RWPE1 (cell line): ENCODE measurements at places on chromosomes 11 and 22.

GRCh38 chr11:57315491-57315890 lies 9.3 kb downstream of the TNKS1BP1 start:
- DNase-seq = no peak

- DNase-seq = no peak
These were observed 114.4 kb downstream of the MPPED1 start for GRCh38 chr22:43526117-43526655.

GRCh38 chr11:28242596-28242995 lies 134.4 kb downstream of the METTL15 start:
- DNase-seq = no peak

DNA sequence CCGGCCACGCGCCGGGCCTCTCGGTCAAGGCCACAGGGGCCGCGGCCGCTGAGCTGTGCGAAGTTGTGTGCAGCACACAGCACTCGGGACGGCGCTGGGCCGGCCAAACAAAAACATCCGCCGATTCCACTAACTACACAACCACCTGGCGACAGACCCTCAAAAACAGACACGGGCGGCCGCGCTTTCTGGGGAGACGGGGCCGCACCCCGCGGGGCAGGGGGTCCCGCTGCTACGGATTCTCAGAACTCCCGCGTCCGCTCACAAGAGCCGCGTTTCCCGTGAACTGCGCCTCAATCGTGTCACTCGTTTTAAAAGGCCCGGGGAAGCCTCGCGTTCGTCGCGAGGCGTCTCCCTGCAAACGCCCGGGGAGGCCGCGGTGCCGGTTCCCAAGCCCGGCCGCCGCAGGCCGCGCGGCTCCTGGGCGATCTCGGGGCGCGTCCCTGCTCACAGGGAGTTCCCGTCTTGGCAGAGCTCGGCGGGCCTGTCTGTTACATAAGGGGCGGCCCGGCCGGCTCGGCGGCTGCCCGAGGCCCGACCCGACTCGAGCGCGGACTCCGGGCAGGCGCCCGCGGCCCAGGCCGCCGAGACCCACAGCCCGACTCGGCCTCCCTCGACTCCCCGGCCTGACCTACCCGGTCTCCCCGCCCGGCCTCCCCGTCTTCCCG lies 936 bp downstream of the BRD1 start:
- peak; percentile 14 for DNase-seq

GRCh38 chr22:34015642-34016041 lies 95.4 kb upstream of the LARGE1 start:
- no peak for DNase-seq

GRCh38 chr11:82858556-82859091 lies 41.6 kb downstream of the PRCP start:
- DNase-seq = peak; percentile 49

- DNase-seq = peak; percentile 49
These were observed 70.7 kb upstream of the E2F8 start for GRCh38 chr11:19311308-19312030.

- no peak for DNase-seq
These were observed 157.0 kb downstream of the MN1 start for GRCh38 chr22:27644566-27644965.

DNA sequence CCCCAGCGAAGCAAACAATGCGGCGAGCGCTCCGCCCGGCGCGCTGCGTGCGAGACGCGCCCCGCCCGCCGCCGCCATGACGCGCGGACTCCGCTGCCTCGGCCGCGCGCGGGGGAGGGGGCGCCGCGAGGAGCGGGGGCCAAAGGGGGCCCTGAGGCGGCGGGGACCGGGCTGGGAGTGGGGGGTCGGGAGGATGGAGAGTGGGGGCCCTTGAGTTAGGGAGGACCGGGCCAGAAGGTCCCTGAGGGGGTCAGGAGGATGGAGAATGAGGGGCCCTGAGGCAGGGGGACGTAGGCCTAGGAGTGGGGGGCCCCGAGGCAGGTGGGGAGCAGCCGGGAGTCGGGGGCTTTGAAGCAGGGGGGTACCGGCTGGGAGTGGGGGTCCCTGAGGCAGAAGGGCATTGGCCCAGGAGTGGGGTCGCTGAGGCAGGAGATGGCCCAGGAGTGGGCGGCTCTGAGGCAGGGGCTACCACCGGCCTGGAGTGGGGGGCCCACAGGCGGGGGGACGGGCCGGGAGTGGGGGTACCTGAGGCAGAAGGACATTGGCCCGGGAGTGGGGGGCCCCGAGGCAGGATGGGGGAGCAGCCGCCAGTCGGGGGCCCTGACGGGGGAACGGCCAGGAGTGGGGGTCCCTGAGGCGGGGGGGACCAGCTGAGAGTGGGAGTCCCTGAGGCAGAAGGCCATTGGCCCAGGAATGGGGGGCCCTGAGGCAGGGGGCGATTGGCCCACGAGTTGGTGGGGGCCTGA lies at the start of gene BRD1:
Gene BRD1, minus strand, starts transcription at position 21 of the 746 bp plus-strand sequence. CDS start 3,556 bp downstream, outside the sequence.
- DNase-seq = peak; percentile 24

DNA sequence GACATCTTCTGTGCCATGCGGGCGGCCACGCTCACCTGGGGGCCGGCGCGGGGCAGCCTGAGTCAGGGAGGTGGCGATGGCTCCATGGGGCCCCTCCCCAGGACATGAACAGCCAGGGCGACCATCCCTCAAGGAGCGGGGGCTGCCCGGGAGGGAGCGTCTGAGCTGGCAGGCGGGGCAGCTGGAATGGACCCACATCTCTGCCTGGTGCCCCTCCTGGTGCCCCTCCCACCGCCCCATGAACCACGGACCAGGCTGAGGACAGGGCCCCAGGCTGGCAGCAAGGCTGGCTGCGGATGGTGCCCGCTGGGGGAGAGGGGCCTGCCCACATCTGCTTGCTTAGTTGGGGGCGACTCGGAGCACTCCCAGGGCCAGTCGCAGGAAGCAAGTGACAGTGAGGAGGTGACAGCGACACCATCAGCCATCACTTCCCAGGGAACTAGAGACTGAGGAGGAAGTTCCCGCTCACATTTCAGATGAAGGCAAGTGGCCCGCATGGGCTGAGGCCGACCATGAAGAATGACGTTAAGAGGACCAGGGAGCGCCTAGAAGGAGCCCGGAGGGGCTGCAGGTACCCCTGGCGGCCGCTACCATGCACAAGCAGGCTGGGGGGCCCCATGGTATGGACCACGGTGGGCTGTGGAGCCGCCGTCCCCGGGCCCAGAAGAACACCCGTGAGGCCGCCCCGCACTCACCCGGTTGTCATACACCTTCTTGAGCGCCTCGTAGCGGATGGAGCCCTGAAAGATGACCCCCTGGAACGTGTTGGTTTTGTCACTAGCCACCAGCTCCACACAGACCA lies 37.3 kb downstream of the KIAA0930 start:
- DNase-seq = no peak

DNA sequence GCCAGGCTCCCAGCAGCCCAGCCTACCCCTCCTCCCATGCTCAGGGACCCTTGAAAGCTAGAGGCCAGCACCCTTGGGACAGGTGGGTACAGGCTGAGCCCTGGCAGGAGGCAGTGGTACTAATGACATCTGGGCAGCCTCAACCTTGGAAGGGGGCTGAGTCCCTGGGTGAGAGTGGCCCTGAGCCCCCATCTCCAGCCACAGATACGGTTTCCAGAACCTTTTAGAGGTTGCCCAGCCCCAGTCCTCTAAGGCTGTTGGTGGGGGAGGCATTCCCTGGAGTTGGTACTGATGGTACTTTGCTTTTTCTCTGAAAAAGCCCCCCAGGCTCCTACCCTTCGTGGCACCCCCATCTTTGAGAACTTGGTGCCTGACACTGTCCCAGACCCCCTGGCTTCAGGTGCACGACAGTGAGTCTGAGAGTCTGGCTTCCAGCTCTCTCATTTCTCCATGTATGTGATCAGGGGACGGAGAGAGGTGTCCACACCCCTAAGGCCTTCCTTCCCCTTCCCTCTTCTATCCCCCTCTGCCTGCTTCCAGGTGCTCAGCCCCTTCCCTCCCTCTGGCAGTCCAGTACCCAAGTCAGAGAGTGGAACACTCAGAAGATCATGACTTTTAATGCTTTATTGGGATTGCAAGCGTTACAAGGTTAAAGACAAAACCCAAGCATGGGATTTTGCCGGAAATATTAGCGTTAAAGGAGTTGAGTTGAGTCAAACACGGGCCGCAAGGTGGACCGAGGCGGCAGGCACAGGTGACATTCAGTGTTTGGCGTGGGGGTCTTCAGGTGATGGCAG lies 10.5 kb downstream of the IGF2 start:
- no peak for DNase-seq

DNA sequence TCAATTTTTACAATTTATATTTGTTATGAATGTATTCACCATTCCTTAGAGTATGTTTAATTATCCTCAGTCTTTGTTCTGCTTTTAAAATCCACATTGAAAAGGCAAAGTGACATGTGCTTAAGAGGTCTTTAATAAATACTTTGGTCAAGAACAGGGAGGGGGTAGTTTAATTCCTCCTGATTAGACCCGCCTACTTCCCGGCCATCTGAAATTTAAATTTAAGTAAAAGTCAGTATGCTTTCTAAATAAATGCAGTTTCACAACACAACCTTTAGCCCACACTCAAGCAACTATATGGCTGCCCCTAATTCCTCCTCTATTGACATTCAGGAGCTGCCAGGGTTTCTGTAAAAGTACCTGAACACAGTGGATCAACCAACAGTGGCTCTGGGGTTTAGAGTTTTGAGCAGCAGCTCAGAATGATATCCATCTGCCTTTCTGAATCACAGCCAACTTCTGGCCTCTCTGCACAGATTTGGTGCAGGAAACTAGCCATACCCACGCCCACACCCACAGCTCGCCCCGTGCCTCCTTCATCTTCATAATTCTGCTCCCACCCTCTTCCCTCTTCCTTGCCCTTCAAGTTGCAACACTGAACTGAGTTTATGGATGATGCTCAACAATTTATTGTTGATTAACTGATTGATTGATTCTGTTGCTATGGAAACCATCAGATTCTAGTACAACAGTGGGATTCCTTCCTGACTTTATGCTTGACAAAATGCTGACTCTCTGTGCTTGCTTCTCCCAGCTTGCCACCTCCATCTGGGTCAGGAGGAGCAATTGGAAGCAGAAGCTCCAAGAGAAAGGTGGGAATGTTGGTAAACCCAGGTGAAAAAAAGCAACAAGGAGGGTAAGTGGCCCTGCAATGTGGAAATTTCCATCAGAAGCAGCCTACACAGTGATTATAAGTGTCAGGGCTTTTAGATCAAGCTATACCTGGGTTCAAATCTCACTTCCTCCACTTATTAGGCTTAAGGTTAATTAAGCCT lies 70.8 kb downstream of the PANX1 start:
- no peak for DNase-seq

DNA sequence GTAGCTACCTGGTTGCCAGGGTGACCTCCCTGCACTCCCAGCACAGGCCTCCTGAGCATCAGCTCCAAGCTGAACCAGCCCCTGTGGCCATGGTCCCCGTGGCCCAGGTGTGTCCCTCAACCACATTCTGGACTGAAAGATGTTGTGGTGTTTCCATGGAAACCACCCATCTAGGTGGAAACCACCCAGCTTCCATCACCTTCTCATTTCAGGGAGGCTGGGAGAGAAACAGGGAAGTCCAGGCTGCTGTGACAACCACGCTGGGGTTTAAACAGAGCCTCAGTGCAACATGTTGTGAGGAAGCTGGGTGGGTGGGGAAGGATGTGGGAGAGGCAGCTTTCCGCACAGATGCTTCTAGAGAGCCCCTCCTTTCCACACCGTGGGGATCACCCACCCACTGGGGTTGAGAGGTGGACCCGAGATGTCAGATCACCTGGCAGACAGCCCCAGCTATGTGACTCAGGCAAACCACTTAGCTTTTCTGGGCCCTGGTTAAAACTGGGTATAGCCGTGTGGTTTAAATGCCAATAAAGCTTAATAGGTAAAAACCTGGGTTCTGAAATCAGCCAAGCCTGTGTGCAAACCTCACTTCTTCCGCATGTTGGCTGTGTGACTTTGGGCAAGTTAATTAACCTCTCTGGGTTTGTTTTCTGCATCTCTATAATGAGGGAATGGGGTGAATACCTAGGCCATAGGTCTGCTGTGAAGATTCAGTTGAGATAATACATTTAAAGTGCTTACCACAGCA lies 46.4 kb downstream of the CD82 start:
- DNase-seq = no peak

DNA sequence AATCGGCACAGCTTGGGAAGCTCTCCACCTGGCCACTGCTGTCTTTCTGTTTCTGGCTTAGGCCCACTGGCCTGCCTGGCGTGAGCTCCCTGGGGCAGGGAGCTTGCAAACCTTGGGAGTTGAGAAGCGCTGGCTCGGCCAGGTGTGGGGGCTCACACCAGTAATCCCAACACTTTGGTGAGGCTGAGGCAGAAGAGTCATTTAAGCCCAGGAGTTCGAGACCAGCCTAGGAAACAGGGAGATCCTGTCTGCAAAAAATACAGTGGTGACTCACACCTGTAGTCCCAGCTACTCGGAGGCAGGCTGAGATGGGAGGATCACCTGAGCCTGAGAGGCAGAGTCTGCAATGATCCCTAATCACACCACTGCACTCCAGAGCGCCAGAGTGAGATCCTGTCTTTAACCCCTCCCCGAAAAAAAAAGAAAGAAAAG lies 4.0 kb downstream of the AP5B1 start:
- DNase-seq = no peak

GRCh38 chr11:69439127-69439526 lies 42.3 kb upstream of the LINC01488 start:
- DNase-seq = no peak

- no peak for DNase-seq
These were observed 80.7 kb downstream of the PACS1 start for GRCh38 chr11:66150725-66151124.

- DNase-seq = no peak
These were observed 33.9 kb upstream of the PANX2 start for GRCh38 chr22:50136581-50137015.

DNA sequence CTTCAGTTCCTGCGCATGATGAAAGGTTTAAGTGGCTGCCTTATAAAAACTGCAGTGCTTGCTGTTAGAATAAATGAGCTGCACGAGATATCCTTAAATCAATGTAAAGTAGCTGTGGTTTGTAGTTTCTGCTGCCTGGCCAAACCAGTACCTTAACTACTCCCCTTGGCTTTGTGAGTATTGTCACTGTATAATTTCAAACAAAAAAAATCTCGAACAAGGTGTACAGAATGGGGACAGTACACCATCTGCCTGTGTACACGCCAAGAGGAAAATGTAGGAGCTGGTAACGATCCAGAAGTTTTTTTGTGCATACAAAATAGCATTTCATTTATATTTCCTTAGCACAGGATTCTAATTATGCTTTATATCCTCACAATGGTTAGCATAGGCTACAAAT lies 20.6 kb upstream of the NDUFC2 start:
- DNase-seq = no peak

DNA sequence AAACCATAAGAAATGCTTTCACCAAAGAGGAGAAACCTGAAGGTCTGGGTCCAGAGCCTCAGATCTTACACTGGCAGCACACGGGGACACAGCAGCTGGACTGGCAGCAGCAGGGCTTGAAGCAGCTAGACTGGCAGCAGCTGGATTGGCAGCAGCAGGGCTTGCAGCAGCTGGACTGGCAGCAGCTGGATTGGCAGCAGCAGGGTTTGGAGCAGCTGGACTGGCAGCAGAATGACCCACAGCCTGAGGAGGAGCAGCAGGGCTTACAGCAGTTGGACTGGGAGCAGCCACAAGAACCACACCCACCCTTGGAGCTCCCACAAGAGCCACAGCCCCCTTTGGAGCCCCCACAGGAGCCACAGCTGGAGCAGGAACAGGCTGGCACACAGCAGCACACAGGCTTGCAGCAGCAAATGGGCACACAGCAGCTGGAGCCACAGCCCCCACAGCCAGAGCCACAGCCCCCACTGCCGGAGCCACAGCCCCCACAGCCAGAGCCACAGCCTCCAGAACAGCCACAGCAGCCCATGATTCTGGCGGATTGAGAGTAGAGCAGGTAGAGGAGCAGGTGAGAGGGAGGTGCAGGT lies at the start of gene KRTAP5-11:
Gene KRTAP5-11, minus strand, starts transcription at position 567 of the 587 bp plus-strand sequence. Its CDS starts 38 bp downstream, at position 529.
- no peak for DNase-seq

GRCh38 chr11:2142762-2143202 lies 3.6 kb upstream of the IGF2 start:
- peak; percentile 49 for DNase-seq

- no peak for DNase-seq
These were observed 129.3 kb downstream of the BUD13 start for GRCh38 chr11:116643521-116643920.
